Hepatocyte (in vitro differentiated cells): ENCODE measurements at places on chromosomes 3 and 15. TPM values are rescaled to one million over a fixed set of nuclear protein-coding genes. Genes with fewer than 3 reads are reported as not detected.

DNA sequence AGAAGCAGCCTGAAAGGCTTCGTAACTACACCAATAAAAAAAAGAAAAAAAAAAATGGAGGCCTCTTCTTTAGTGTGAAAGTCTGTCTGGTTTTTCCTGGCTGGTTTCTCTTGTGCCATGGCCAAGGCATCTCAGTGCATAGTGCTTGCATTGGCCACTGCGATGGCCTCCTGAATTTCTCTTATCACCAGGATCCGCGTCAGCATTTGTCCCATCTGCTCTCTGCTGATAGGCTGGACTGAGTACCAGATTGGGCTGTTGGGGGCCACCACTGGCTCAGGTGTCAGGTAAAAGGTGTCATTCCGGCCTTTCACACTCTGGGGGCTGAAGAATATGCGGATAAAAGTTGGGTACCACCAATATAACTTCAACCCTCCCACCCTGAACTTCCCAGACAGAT is 1.1 kb upstream of the IMPDH2 start:
- no peak overlapping the region for H3K4me3 ChIP-seq
- H3K27ac ChIP-seq, result no peak overlapping the region
- H3K4me1 ChIP-seq, result peaks cover 13% of the 10 kb centered on the region
- DNase-seq, result no peak
- no peaks in the 10 kb centered on the region for H3K27me3 ChIP-seq

DNA sequence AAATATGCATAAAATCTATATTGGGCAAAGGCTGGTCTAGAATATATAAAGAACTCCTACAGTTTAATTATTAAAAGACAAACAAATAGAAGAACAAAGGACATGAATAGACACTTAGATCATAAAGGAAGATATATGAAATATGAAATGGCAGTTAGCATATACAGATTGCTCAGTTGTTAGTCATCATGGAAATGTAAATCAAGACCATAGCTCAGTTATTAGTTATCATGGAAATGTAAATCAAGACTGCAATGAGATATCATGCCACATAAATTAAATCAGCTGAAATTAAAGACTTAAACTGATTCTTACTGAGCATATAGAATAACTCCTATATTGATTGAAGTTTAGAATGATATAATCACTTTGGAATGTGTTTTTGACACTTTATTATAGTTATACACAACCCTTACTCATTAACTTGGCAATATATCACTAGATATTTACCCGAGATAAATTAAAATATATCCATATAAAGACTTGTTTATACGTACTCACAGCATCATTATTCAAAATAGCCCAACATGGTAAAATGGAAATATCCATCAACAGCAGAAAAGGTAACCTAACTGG is 45.2 kb upstream of the GOLGA8B start:
- no peaks in the 10 kb centered on the region for H3K36me3 ChIP-seq
- H3K27ac ChIP-seq, result no peak overlapping the region
- no peak overlapping the region for H3K4me3 ChIP-seq
- DNase-seq, result no peak

Gene ST3GAL6
- total RNA-seq, result 15.0 and 16.1 TPM in 2 replicates

Gene IL17RC
- total RNA-seq, result 27.3 and 39.4 TPM in 2 replicates

DNA sequence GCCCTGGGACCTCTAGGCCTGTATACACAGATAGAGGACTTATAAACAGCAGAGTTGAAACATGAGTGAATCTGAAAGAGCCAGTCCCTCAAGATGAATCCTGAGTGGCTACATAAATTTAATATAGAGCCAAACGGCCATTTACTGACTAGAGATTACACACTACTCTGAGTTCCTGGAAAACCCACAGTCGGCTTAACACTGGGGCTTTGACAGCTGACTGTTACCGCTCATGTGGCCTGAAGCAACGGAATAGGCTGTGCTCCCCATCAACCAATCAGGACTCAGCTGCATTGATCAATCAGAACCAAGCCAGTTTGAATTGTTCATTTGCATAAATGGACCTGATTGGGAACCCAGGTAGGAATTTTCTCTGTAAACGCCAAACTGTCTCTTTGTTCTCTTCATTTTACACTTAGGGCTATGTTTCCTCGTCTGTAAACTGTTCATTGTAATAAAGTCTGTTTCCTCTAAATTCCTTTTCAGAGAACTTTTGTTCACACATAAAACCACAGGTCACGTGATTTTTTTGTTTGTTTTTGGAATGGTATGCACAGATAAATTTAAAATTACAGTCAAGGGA is 40.5 kb downstream of the CCNL1 start:
- no peaks in the 10 kb centered on the region for H3K27me3 ChIP-seq
- peak overlapping the region; percentile 95 for H3K27ac ChIP-seq
- no peak for DNase-seq
- no peaks in the 10 kb centered on the region for H3K36me3 ChIP-seq
- no peak overlapping the region for H3K4me3 ChIP-seq

DNA sequence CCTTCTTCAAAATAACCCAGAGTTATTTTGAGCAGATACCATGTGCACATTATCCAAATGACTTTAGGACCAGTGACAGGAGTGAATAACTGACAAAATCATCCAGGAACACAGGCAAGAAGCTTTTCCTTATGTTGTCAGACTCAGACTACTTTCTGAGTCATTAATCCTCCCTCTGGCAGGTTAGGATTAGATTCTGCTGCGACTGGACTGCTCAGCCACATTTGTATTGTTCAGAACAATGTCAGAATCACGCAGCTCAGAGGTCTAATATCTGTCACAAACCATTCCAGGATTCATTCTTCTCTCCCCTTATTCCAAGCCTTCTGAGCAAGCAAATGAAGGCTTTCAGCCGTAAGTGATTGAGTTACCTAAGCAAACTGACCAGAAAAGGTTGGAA is 34.8 kb upstream of the FAM174B start:
- no peak overlapping the region for H3K4me3 ChIP-seq
- no peak for DNase-seq
- no peaks in the 10 kb centered on the region for H3K36me3 ChIP-seq
- no peaks in the 10 kb centered on the region for H3K27me3 ChIP-seq

- H3K27ac ChIP-seq, result no peak overlapping the region
- no peaks in the 10 kb centered on the region for H3K27me3 ChIP-seq
- H3K4me1 ChIP-seq, result no peaks in the 10 kb centered on the region
Observed at GRCh38 chr3:13406190-13406589, 13.9 kb downstream of the NUP210 start.

DNA sequence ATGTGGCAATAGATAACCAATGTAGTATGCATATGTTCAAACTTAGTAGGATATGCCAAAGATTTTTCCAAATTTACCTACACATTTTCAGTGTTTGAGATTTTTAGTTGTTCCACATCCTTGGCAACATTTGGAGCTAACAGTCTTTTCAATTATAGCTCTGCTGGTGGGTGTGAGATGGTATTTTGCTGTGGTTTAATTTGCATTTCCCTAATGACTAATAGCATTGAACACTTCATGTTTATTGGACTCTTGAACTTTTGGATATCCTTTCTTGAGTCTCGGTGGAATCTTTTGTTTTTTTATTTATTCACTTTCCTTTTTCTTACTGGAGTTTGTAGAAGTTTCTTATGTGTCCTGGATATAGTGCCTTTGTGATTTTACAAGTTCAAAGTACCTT is 11.0 kb upstream of the ILDR1 start:
- H3K27ac ChIP-seq, result no peak overlapping the region
- no peak for DNase-seq
- no peaks in the 10 kb centered on the region for H3K27me3 ChIP-seq

Gene HYKK
- 1.7 and 3.6 TPM in 2 replicates for total RNA-seq

DNA sequence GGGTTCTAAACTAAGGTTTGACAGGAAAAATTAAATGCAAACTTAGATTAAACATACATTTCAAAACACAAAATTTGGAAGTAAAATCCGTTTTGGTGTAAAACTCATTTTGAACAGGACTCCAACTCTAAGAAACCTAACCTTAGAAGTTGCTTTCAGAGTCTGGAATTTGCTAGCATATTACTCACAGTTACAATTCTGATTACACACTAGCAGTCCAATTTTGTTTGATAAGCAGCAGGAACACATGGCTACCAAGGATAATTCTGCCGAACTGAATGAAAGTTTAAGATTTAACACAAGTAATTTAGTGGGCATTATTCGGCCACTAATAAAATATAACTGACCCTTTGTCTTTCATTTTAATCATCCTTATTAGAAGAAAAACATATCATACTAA is 49.6 kb downstream of the FRMD5 start:
- H3K27ac ChIP-seq, result no peak overlapping the region
- H3K4me1 ChIP-seq, result no peaks in the 10 kb centered on the region
- no peaks in the 10 kb centered on the region for H3K36me3 ChIP-seq
- no peak for DNase-seq

DNA sequence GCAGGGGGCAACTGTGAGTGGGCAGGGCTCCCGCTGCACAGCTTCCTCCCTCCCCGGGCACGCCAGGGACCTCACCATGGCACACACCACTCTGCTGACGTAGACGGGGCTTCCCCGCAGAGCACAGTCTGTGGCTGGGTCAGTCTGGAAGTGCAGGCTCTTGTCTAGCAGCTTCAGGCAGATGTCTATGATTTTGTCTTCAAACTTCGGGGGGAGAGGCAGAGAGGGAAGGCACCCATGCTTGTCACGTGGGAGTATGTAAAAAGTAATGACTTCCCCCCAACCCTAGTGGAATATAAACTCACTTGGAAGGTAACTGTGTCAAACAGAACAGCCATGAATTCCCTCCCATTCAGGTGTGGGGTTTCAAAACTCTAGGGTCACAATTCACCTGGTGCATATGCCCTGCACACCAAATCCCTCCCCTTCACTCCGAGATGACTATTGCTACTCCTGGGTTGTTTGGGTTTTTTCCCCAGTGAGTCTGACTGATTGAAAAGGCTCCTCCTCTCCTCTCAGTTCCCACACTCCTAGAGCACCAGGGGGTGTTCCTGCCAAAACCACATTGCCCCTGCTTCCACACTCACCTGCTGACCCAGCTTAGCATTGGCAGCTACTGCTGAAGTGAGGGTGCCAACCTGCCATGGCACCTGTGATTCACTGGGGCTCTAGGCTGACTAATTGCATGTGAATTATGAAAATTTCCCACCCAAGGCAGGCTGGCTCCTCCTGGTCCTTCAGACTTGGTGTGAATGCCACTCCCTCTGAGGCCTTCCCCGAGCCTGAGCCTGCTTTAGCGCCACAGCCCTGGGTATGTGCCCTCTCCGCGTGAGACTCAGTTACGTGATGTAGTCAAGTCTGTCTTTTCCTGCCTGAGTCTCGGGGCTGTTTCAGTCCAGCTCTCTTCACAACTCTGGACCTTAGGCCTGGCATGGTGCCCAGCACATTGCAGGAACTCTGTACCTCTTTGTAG is 13.0 kb downstream of the TGM5 start:
- H3K27me3 ChIP-seq, result no peaks in the 10 kb centered on the region
- H3K4me3 ChIP-seq, result no peak overlapping the region
- H3K27ac ChIP-seq, result no peak overlapping the region
- DNase-seq, result no peak

GRCh38 chr3:27559835-27560234 is 75.7 kb upstream of the SLC4A7 start:
- DNase-seq, result peak; percentile 17
- H3K27me3 ChIP-seq, result no peaks in the 10 kb centered on the region
- no peak overlapping the region for H3K4me3 ChIP-seq
- no peaks in the 10 kb centered on the region for H3K36me3 ChIP-seq
- H3K27ac ChIP-seq, result no peak overlapping the region
